ENCODE measurements at places on chromosomes 5 and 9. TPM values are rescaled to one million over a fixed set of nuclear protein-coding genes. Genes with fewer than 3 reads are reported as not detected.

- DNase-seq, result peak; percentile 21
Observed at GRCh38 chr5:149205625-149206523, 64.6 kb downstream of the ABLIM3 start.

- DNase-seq, result no peak
Observed at GRCh38 chr5:6494939-6495338, 46.3 kb downstream of the UBE2QL1 start.

- DNase-seq, result no peak
Observed at GRCh38 chr9:137956039-137956438, 78.5 kb downstream of the CACNA1B start.

GRCh38 chr5:95939465-95939864, 22.2 kb downstream of the ELL2 start:
- no peak for DNase-seq

GRCh38 chr5:171673840-171674239, 111.8 kb upstream of the SMIM23 start:
- DNase-seq, result no peak

GRCh38 chr9:78573669-78574068, 276.7 kb downstream of the PSAT1 start:
- DNase-seq, result no peak

DNA sequence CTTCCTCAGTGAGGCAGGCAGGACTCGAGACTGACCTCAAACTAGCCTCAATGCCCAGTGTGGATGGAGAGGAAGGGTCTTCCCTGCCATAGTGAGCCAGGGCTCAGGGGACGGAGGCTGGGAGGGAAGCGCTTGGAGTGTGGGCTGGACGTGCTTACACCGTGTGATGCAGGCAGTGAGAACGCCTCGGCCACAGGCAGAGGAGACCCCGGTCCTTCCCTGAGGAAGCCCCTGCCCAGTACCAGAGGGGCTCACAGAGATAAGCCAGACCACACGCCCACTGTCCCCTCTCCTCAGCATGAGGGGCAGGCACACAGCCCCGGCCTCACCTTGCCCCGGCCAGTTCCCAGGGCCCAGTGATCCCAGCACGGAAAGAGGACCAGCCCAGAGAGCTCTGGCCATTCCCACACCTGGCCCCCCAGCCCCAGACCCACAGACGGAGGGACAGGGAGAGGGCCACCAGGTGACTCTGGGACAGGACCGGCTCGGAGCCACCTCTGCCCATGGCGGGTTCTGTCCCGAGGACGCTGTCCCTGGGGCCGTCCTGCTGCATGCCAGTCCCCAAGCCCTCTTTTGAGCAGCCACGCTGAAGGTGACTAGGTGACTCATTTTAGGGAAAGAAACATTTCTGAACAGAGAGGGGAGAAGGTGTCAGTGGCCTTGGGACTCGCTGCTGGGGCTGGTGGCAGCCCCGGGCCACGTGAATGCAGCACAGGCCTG, 6.0 kb upstream of the NSMF start:
- peak; percentile 9 for DNase-seq

GRCh38 chr5:82684165-82684564, 393.0 kb downstream of the TMEM167A start:
- DNase-seq, result no peak

DNA sequence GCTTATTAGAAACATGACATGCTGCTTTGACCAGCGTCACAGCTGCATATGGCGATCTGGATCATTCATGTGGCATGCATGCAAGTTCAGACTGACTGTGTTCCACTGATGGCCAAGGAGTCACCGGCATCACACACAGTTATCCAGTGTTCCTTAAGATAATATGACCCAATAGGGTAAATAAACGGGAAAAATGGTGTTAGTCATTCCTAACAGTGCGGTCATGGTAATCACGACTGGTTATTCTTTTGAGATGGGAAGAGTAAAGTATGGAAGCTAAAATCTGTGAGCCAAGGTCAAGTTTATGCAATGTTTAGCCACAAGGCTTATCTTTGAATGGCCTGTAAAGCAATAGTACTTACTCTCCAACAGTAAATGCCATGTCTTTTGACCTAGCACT, 29.3 kb upstream of the LVRN start:
- no peak for DNase-seq

GRCh38 chr5:124342584-124342983, 403.9 kb downstream of the ZNF608 start:
- DNase-seq, result no peak

GRCh38 chr5:137833463-137833862, 34.2 kb upstream of the MYOT start:
- peak; percentile 63 for DNase-seq

- no peak for DNase-seq
Observed at GRCh38 chr9:76580188-76580587, 121.2 kb downstream of the GCNT1 start.

GRCh38 chr9:128610897-128611296, 45.8 kb downstream of the DYNC2I2 start:
- DNase-seq, result no peak

Gene TSSK1B
- total RNA-seq, result not detected

Gene CCL21
- 1.9 TPM for total RNA-seq

Gene FBXL7
- 3.6 TPM for total RNA-seq

Gene FOXE1
- total RNA-seq, result not detected

Gene ANKRD33B
- 7.0 TPM for total RNA-seq

Gene KLF4
- total RNA-seq, result 62.6 TPM
